ENCODE measurements at places on chromosomes 6 and 20.
A peak's percentile ranks its signal among the peaks of the same experiment; 100 is the strongest.

- DNase-seq, result no peak
These were observed 37.5 kb downstream of the CRISP2 start for GRCh38 chr6:49675816-49676215.

DNA sequence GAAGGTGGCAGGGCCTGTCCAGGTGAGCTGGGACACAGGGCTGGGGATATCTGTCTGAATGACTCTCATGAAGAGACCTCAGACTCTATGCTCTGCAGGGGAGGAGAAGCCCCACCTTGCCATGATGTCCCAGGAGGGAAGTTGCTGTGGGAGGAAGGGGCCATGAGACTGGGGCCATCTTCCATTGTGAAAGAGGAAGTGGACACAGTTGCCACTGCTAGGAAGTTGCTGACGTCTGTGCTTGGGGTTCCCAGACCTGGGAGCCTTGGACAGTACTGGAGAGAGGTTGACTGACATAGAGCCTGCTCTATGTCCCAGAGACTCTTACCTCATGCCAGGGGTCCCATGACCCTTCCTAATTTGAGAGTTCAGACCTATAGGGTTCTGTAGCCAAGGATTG is 24.5 kb downstream of the SIRPB1 start:
- DNase-seq, result no peak

- DNase-seq, result peak; percentile 11
These were observed 5.1 kb downstream of the HLA-DMA start for GRCh38 chr6:32947552-32948465.

- no peak for DNase-seq
These were observed 157.6 kb downstream of the NFATC2 start for GRCh38 chr20:51384875-51385274.

DNA sequence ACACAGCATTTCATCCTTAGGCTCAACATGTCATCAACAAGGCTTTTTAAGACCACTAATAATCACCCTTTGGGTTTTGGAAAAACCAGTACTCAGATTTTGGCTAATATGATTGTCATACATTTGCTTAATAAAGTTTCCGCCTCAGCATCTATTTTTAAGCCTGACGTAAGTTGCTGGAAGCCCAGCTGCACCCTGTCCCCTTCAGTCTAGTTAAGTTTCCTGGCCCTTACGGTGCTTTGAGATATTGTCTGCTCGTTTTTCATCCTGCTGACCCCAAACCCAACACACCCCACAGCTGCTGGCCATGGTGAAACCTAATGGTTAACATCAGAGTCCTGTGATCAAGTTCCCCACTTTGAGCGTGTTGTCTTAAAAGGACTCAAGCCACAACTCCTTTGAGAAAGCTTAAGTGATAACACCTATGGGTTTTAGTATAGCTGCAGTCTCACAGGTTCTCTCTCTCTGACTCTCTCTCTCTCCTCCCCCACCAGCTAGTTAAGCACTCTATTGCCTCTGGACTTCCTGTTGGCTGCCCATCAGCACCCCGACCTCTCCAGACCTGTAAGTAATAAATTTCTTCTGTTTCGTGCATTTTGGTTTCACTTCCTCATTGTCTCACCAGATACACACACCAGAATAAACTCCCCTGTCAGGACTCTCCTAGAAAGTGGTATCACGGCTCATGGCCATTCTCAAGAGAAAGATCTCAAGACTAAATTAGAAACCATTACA is 802.0 kb downstream of the C6orf118 start:
- DNase-seq, result no peak

DNA sequence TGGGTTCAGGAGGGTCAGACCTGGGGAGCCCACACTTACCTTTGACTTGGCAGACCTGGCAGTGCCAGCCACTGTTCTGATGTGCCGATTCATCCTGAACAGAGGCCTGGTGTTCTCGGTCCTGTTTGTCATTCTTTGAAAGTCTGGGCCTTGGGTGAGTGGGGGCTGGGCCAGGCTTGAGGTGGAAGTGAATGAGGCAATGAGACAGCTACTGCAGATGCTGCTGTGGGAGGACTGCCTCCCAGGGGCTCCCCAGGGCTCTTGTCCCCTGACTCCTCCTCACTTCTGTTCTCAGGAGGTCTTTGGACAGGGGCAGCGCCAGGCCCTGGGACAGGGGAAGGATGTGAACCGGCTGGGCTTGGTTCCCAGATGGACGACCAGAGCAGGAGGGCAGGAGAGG is 5.6 kb upstream of the TREML4 start:
- DNase-seq, result no peak

GRCh38 chr6:36912030-36912454 is 26.3 kb downstream of the C6orf89 start:
- DNase-seq, result no peak

DNA sequence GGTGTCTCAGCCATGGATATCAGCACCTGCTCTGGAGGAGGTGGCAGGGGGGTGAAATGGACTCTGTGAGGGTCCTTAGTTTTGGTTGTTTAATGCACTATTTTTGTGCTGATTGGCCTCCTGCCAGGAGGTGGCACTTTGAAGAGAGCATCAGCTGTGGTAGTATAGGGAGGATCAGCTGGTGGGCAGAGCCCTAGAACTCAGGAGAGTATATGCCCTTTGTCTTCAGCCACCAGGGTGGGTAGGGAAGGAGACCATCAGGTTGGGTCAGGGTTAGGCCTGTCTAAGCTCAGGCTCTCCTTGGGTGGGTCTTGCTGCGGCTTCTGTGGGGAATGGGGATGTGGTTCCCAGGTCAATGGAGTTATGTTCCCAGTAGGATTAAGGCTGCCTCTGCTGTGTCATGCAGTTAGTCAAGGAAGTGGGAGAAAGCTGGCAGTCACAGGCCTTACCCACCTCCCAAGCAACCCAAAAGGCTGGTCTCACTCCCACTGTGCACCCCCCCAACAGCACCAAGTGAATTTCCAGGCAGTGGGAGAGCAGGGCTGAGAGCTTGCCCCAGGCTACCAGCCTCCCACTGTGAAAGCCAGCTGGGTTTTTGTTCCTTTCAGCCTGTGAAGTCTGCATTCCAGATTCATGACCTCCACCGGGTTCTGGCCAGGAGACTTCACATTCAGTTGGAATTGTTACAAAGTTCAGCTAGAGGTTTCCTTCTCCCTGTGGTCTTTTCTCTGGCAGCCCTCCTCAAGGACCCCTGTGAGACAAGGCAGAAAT is 5.7 kb upstream of the OSTM1 start:
- DNase-seq, result no peak

DNA sequence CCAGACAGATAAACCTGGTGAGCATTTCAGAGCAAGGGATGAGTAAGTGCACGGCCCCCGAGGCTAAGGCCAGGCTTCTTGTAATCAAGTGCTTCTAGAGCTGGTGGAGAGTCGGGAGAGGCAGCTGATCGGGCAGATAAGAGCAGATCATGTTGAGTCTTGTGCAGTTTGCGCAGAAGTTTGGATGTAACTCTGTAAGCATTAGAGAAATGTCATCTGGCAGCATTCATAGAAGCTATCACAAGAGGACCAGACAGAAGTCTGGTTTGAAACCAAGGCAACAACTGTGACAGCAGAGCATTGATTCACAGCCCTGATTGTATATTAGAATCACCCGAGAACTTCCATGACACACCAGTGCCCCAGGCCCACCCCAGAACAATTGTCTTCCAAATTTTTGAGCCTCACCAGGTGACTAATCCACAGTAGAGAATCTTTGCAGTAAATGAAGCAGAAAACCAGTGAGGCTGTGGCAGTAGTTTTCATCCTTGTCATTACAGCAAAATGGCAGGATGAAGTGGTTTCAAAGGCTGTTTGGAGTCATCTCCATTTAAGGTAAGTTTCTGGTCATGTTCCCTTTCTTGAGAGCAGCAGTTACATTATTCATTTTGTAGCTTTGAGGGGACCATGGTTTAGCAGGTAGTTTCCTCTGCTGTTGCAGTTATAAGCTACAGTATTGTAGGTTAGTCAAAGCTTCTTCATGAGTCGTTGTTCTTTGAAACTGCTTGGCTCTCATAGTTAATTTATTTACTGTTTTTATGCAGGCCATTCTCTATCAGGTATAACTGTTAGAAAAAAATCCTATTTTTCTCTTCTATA is 84.1 kb downstream of the RNF217 start:
- no peak for DNase-seq

DNA sequence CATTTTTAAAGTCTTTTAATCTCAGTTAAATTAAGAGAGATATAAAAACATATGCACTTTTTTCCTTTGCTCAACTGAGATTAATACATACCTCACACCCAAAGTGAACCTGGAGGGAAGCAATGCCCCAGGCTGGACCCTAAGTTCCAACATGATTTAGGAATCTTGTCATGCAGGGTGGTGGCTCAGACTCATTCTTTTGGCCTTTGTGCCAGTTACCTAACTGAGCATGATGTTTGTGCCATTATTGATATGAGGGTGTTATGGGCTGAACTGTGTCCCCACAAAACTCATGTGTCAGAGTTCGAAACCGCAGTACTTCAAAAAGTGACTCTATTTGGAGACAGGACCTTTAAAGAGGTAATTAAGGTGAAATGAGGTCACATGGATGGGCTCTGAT is 188.0 kb downstream of the ARHGAP18 start:
- DNase-seq, result no peak

DNA sequence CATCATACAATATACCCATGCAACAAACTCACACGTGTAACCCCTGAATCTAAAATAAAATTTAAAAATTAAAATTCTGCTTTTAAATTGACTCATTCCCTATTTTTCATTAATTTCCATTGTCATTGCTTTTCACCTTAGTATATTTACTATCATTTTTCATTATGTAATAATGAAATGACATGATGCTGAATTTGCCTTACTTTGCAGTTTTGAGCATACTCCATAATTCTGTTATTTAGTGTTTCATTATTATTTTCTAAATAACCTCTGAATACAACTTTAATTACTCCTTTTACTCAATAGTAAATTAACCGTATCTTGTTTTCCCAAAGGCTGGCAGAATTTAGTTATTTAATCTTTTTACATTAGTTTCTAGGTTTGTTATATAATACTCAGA is 719.6 kb downstream of the DOK5 start:
- no peak for DNase-seq

DNA sequence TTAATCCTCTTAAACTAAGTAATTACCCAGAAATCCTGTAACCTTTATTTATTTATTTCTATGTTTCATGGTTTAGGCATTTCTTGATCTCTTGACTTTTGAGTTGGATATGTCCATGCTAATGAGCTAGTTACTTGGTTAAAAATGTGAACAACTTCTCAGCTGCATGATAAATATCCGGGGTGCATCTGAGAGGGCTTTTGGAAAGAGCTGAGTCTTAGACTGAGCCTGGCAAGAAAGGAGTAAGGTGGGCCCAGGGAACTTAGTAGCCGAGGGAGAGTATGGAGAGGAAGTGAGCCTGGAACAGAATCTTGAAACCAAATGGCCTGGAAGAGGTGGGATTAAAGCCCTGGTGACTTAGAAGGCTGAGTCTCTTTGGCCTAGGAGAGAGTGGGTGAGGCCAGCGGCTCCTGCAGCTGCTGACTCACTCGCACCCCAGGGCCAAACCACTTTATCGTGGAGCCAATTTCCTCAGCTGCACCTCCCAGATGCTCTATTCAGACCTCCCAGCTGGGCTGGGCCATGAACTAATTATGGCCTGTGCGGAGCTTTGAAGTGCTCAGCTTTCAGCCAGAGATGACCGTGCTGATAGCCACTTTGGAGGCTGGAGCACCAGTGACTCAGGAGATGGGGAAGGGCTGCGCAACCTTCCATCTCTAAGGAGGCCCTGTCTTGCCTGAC is 19.1 kb downstream of the TGM3 start:
- no peak for DNase-seq

GRCh38 chr20:31844737-31845299 is 586 bp downstream of the FOXS1 start:
- no peak for DNase-seq

- no peak for DNase-seq
These were observed 145.1 kb upstream of the ZNF184 start for GRCh38 chr6:27617700-27618689.

DNA sequence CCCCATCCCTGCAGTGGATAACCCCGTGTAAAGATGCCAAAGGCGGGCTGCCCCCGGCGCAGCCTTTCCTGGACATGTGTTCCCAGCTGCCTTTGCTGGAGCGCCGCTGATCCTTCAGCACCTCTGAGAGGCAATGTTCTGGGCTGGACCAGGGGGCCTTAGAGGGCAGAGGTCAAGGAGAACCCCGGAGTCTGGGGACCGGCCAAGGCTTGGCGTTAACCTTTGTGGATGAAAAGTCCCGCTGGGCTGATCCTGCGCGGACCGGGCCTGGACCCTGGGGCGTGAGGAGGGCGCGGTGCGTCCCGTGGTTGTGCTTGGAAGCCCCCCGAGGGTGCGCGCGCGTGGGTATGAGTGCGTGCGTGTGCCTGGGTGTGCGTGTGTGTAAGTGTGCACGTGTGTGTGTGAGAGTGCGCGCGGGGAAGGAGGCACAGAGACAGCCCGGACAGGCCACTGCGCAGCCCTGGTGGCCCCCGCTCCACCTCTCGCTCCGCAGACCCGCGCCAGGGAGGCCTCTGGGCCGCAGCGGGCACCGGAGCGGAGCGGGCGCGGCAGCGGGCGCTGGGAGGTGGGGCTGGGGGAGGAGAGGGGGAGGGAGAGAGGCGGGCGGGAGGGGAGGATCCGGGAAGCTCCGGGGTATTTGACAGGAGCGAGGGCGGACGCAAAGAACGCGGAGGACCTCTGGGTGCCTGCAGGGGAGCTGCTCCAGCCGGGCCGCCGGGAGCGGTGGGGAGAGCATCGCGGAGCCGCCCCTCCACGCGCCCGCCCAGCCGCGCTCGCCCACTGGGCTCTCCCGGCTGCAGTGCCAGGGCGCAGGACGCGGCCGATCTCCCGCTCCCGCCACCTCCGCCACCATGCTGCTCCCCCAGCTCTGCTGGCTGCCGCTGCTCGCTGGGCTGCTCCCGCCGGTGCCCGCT is at the start of gene SMOC2:
Gene SMOC2, plus strand, starts transcription at position 665 of the 914 bp plus-strand sequence. Its CDS starts 187 bp downstream, at position 852.
- DNase-seq, result no peak

DNA sequence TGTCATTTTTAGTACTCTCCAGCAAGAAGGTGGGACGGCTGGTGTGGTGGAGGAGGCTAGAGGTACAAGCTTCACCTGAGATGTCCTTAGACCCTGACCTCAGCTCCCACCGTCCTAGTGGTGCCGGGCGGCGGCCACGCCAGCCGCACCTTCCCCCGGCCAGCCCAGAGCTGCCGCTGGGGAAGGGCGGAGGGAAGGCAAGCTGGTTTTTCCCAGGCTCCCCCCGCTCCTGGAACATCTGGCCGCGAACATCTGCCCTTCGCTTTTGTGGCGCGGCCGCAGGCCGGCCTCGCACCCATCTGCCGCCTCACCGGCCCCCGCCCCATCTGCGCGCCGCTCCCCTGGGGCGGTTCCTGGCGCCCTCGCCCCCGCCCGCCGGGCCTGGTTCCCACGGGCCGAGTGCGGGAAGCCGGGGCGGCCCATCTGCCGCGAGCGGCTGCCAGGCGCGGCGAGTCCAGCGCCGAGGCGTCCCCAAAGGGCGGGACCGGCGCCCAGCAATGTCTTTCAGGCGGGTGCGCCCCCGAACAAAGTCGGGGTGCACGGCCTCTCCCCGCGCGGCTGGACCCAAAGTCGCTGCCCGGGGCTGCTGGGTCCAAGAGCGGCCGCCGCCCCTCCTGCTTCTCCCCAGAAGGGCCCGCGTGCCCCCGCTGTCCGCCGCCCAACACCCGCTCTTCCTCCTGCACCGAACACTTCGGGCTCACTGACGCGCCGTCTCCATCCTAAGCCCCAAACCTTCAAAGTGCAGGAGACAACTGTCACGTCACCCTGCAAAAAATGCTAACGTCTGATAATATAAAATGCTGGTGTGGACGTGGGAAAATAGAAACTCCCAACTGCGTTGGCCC is 17.3 kb upstream of the ID1 start:
- peak; percentile 54 for DNase-seq

- no peak for DNase-seq
These were observed 49.7 kb downstream of the KLHL31 start for GRCh38 chr6:53615633-53616449.

GRCh38 chr6:160971171-160971570 is 20.4 kb upstream of the MAP3K4 start:
- DNase-seq, result no peak

GRCh38 chr20:34970193-34970840 is 14.6 kb downstream of the MYH7B start:
- DNase-seq, result no peak

- no peak for DNase-seq
These were observed 58.3 kb downstream of the ALDH8A1 start for GRCh38 chr6:134891633-134892032.

Measured in NCI-H1694 treated with DMSO at 0.1 percent for 48 hours (cell line).